ENCODE measurements at places on chromosomes 5 and 9.

DNA sequence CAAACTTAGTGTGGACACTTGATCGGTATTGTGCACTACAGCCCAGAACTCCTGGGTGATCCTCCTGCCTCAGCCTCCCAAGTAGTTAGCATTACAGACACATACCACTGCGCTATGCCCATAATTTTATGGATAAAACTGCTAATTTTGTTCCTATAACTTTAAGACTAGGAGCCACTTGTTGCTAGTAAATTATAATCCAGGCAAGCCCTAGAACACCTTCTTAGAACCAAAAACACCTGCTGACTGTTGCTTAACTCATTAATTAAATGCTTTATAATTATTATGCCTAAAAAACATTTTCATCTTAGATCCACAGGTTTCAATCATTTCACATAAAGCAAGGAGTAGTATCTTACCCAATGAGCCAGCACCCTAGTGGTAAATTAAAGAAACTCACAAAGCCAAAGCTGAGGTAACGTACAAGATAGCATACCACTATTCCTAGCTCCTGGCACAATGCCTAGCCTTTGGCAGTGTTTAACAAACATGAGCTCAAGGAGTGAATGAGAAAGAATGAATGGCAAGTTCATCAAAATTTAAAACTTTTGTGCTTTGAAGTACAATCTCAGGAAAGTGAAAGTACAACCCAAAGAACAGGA lies 5.4 kb downstream of the MRPS27 start:
- no peak for DNase-seq

- peak; percentile 14 for DNase-seq
Observed at GRCh38 chr5:130720355-130720754, 444.7 kb downstream of the HINT1 start.

GRCh38 chr5:109041317-109041716 lies 293.6 kb downstream of the FER start:
- DNase-seq = no peak

GRCh38 chr5:91245871-91246270 lies 137.2 kb downstream of the ARRDC3 start:
- DNase-seq = peak; percentile 53

All from pons (tissue), 1 donor.